ENCODE measurements at places on chromosomes 2 and 18.

DNA sequence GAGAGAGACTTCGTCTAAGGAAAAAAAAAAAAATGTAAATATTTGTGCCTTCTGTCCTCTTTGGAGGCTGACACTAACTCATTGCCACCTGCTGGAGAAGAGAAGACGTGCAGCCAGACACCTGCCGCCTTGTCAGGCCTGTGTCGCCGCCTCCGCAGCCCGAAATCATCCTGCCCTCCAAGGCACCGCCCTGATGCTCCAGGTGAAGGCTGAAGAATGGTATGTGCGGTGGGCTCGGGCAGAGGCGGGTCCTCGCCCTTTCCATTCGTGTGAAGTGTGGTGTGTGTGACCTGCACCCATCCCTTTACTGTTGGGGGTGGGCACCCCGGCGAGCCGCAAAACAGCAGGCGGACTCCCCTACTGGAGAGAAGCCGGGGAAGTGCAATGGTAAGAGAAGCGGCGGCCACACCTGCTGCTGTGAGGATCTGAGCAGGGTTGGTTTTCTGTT lies 60.4 kb downstream of the FAM161A start:
- DNase-seq, result peak; percentile 80

GRCh38 chr2:45450634-45451033 lies 160.4 kb downstream of the SRBD1 start:
- DNase-seq, result no peak

GRCh38 chr2:72920318-72921087 lies 3.2 kb downstream of the EMX1 start:
- DNase-seq, result no peak

DNA sequence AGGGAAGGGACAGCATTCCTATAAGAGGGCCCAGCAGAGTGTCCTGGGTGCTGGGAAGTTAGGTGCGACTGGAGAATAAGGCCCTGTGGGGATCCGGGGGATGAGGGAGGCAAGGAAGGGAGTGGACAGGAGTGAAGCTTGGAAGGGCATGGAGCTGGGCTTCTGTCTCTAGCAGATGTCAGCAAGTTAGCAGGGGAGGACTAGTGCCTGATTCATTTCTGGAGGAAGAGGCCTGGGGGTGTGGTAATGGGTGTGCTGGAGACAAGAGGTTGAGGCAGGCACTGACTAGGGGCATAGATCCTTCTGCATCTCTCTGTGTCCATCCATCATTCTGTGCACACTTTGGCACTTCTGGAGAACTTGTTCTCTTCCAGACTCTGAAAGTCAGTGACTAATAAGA lies 134.7 kb downstream of the ACOXL start:
- DNase-seq, result no peak

DNA sequence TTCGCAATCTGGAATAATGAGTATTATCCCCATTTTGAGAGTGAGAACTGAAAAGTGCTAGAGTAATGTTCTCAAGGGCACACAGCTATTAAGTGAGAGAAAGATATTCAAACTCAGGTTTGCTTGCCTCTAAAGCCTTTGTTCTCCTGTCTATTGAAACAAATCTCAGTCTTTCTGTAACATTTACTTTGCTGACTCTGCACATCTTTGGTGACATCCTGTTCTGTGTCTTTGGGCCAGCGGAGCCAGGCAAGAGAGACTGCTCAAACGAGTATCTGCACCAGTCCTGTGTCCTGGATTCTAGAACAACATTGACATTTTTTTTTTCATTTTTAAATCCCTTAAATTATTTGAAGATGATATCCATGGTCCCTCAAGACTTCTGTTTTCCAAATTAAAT lies 1539.2 kb upstream of the PIK3C3 start:
- no peak for DNase-seq

GRCh38 chr2:96734880-96735583 lies 4.8 kb downstream of the LMAN2L start:
- no peak for DNase-seq

- DNase-seq, result peak; percentile 91
Measured at GRCh38 chr2:85602476-85603234, at the start of gene TMEM150A. TSS of gene TMEM150A (minus strand) at chr2:85602698. CDS start at chr2:85601948, 750 bp downstream.

GRCh38 chr2:201638326-201638725 lies 5.0 kb downstream of the TMEM237 start:
- DNase-seq, result no peak

- no peak for DNase-seq
Measured at GRCh38 chr2:3199627-3200345, 177.8 kb downstream of the EIPR1 start.

DNA sequence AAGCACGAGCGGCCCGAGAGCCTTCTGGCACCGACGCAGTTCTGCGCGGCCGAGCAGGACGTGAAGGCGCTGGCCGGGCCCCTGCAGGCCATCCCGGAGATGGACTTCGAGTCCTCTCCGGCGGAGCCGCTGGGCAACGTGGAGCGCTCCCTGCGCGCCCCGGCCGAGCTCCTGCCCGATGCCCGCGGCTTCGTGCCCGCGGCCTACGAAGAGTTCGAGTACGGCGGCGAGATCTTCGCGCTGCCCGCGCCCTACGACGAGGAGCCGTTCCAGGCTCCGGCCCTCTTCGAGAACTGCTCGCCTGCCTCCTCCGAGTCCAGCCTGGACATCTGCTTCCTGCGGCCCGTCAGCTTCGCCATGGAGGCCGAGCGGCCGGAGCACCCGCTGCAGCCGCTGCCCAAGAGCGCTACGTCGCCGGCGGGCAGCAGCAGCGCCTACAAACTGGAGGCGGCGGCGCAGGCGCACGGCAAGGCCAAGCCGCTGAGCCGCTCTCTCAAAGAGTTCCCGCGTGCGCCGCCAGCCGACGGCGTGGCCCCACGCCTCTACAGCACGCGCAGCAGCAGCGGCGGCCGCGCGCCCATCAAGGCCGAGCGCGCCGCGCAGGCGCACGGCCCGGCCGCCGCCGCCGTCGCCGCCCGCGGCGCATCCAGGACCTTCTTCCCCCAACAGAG lies 70.4 kb downstream of the ARHGEF33 start:
- DNase-seq, result peak; percentile 67

DNA sequence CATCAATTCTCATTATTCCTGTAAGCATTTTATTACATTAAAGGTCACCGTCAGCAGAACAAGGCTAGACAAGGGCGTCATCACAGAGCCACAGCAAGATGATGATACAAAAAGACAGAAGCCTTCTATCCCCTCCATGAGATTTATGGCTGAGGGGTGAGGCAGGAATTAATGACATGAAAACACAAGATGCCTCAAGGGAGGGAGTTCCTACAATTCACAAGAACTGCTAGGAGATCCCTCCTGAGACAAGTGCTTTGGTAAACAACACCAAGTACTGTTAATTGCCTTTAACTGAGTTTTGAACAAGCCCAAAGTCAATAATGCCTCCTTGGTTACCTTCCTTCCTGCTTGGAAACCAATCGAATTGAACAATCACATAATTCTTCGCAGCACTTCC lies 14.1 kb downstream of the ADD2 start:
- no peak for DNase-seq

DNA sequence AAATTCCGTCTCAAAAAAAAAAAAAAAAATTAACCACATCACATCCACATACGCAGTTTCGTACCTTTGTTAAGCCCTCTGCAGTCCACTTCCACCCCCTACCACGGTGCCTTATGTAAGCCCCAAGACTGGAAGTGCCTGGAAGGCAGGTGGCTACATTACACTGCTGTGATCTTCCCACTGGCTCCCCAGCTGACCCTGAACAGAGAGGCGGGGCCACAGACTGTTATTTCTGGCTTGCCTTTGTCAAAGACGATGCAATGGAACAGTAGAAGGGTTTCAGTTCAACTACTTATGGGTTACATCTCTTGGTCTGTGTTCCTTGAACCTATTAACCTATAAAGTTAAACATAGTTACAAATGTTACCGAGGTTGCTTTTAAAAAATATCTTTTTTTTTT lies 15.7 kb upstream of the COX7A2L start:
- no peak for DNase-seq

DNA sequence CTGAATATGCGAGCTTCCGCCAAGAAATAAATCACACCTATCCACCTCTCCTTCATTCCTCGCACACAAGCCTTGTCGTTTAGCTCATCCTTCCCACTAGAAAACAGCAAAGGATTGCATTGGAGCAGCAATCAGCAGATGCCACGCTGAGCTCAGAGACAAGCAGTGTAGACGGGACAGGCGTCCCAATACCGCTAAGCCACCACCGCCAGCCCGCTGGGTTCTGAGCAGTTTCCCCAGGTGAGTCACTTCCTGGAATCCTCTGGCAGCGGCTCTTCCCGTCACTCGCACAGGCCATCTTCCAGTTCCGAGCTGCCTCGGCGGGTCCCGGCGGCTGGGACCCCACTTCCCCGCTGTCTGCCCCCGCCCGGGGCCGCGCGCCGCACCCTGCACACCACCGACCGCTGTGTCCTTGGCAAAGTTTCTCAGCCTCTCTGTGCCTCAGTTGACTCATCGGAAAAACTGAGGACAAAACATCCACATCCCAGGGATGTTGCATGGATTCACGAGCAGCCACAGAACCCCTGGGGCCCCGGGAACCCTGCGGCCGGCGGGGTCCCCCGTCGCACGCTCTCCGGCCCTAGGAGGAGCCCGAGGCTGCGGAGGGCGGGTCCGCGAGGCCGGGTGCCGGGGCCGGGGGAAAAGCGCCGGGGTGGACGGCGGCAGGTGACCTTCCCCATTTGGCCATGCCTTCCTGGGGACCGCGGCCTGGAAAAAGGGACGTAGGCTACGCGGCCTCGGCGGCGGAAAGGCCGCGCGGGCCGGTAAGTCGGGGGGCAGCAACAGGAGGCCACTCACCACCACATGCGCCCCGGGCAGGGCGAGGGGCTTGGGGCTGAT lies 573 bp downstream of the KDSR start:
- DNase-seq, result peak; percentile 69

DNA sequence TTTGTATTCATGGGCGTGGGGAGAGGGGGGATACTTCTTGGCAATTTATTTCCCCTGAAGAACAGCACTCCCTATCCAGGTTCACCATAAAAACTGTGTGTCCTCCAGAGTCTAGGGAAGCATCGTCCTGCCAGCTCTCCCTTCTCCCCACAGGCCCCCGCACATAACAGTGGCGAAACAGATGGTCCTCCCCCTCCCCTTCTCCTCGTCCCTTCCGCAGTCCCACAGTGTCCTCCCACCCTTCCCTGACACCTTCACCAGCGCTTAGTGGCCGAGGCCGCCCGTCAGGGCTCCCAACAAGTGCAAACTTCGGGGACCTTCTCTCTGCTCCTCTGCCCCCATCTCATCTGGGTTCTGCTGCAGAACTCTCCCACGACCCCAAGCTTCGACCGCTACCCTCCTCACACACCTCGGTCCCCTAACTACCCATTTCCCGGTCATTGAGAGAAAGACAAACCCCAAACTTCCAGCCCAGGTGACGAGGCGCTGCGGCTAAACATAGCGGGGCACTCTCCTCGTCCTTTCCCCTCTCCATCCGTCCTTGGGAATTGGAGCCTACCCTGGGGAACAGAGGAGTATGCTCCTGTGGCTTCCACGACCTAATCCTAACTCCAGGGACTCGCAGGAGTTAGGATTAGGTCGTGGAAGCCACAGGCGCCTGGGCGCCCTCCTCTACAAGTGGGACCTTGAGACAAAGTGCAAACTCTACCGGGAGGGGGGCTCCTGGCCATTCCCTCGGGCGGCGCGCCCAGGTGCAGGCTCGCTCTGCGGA lies 971 bp downstream of the ZNF385B start:
- DNase-seq, result no peak
